ENCODE measurements at places on chromosomes 6 and 20.

DNA sequence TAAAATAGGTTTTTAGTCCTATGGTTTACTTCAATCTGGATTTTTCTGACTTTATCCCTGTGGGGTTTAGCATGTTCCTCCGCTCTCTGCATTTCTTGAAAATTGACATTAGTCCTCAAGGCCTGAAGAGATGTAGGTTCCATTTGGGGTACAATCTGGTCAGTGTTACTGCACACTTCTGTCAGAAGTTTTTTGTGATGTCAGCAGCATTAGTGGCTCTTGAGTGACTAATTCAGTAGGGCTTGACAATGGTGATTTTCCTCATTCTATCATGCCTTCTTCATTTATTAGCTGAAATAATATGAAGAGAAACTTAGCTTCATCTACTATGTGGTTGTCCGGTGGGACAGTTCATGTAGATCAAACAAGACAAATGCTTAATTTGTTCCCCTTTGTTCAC, 114.6 kb downstream of the PDE10A start:
- no peak for DNase-seq

DNA sequence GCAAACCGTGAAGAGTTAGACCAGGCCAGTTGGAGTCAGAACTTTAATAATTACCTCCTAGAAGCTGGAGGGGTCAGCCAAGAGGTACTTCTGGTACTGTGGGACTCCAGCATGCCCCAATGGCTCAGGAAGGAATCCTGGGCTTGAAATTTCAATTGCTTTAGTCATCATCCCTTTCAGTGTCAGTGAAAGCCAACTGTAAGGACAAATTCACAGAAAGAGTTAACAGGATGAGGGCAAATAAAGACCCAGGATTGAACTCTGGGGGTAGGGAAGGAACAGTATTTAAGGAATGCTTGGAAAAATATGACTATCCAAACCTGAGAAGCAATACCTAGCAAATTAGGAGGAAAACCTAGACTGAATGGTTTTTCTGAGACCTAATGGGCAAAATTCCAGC, 735.1 kb upstream of the MARCKS start:
- DNase-seq, result no peak

- DNase-seq, result no peak
These were observed 52.1 kb upstream of the VSTM2L start for GRCh38 chr20:37850724-37851355.

GRCh38 chr20:23640018-23640601, 2.4 kb upstream of the CST3 start:
- DNase-seq, result no peak

- no peak for DNase-seq
These were observed 7.9 kb downstream of the KIAA1755 start for GRCh38 chr20:38252292-38253288.

GRCh38 chr20:38373231-38373867, 27.1 kb downstream of the LBP start:
- DNase-seq, result no peak

- DNase-seq, result no peak
These were observed 19.2 kb downstream of the ASF1A start for GRCh38 chr6:118913161-118913560.

DNA sequence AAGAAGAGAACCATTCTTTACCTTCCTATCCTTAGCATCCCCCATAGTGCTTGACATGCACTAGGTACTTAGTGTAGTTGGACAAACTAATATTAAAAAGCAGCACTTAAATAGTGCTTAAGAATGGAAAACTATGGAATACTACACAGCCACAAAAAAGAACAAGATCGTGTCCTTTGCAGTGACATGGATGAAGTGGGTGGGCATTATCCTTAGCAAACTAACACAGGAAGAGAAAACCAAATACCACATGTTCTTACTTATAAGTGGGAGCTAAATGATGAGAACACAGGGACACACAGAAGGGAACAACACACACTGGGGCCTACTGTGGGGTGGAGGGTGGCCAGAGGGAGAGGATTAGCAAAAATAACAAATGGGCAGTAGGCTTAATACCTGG, 66.8 kb downstream of the EPHA7 start:
- no peak for DNase-seq

DNA sequence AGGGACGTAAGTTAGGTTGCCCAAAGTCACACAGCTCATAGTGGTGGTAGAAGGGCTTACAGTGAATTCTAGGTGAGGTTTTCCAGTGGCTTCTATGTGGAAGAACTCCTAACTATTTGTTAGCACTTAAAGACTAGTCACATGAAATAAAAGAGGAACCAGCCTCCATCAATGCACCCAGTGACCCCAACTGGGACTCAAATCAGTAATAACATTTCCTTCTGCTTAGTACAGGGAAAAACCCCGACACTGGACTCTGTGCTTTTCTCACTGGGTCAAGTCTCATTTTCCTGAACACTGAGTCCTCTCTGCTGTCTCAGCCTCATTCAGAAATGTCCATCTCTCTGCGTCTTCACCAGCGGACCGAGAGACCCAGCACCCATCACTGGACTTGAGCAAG, 89.2 kb downstream of the SLC22A23 start:
- no peak for DNase-seq

DNA sequence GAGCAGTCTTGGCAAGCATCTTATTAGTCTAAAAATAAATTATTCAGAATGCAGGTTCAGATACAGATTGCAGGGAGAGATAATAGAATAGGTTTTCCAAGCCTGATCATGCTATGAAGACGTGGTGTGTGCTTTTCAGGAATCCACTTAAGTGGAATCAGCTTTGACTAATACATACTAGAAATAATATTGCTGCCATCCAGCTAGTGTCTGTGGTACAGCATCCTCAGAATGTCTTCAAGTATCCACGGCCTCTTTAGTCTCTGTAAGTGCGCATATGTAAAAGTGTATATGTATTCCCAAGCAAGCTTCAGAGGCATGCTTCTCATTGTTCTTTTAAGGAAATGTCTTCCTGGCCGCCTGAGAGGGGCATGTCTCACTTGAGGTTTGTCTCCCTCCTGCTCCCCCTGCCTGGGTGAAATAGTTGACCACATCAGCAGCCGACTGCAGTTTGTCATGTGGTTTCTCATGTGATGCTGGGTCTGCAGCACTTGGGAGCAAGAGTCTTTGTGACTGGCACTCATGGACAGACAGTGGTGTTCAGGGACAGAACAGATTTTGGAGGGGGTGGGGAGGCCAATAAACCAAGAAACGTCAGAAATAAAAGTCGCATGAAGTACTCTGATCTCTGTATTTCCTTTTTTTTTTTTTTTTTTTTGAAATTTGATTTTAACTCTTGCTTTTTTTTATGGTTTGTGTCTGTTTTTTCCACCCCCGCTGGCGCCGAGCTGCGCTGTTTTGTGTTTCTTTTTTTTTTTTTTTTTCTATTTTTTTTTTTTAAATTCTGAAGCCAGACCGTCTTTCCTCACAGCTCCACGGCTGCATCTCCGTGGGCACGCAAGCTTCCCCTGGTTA, 150.8 kb downstream of the PRL start:
- no peak for DNase-seq

All from thoracic aorta (tissue), 2 donors.